Omental fat pad (tissue), 4 donors: ENCODE measurements at places on chromosomes 5 and 9. TPM values are rescaled to one million over a fixed set of nuclear protein-coding genes. Genes with fewer than 3 reads are reported as not detected.

The FCHSD1 gene
- total RNA-seq: 11.2 TPM

The DMRTA1 gene
- total RNA-seq: 4.1 TPM

The SH3GLB2 gene
- 60.5 TPM for total RNA-seq

The LRRC70 gene
- total RNA-seq: 18.4 TPM

The RASEF gene
- 1.1 TPM for total RNA-seq

The NAIP gene
- total RNA-seq: 35.8 TPM

The GPR151 gene
- total RNA-seq: not detected

The TXNDC8 gene
- not detected for total RNA-seq

The ARSI gene
- 0.69 TPM for total RNA-seq

The LCN15 gene
- total RNA-seq: not detected

The ZFP2 gene
- 0.48 TPM for total RNA-seq

GRCh38 chr5:34978681-34979080 lies 49.3 kb downstream of the DNAJC21 start:
- DNase-seq: no peak

DNA sequence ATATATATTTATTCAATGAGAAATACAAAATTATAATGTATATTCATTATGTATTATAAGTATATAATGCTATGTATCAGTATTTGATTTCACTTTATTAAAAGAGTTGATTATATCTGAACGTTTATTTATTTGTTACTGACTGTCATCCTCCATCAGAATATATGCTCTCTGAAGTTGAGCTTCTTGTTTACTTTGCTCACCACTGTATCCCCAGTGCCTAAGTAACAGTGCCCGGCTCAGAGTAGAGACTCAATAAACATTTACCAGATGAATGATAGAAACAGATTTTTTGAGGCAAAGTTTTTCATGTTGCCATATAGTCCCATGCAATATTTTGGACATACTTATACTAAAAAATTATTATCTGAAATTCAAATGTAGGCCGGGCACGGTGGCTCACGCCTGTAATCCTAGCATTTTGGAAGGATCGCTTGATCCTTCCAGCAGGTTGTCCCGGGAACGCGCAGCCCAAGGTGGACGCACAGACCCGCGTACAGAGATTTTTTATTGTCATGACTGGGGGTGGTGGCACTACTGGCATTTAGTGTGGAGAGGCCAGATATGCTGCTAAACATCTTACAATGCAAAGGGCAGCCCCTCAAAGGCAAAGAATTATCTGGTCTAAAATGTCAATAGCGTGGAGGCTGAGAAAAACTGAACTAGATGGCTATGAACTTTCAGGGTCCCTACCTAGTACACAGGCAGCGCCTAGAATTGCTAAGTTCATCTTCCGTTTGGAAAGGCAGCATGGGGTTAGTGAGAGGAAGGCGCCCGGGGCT lies 761 bp upstream of the DNAJC25 start:
- no peak for DNase-seq

GRCh38 chr5:73814233-73814846 lies 188.3 kb downstream of the ARHGEF28 start:
- no peak for DNase-seq

DNA sequence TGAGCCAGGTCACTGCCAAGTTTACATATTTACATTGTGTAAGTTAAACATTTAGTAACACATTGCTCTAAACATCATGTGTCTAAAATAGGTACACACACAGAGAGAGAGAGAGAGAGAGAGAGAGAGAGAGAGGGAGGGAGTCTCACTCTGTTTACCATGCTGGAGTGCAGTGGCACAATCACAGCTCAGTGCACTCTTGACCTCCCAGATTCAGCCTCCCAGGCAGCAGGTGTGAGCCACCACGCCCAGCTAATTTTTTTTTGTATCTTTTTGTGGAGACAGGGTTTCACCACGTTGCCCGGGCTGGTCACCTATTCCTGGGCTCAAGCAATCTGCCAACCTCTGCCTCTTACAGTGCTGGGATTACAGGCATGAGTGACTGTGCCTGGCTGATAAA lies 1045.3 kb downstream of the TLE1 start:
- no peak for DNase-seq

GRCh38 chr5:170252109-170252508 lies 19.3 kb downstream of the C5orf58 start:
- no peak for DNase-seq

DNA sequence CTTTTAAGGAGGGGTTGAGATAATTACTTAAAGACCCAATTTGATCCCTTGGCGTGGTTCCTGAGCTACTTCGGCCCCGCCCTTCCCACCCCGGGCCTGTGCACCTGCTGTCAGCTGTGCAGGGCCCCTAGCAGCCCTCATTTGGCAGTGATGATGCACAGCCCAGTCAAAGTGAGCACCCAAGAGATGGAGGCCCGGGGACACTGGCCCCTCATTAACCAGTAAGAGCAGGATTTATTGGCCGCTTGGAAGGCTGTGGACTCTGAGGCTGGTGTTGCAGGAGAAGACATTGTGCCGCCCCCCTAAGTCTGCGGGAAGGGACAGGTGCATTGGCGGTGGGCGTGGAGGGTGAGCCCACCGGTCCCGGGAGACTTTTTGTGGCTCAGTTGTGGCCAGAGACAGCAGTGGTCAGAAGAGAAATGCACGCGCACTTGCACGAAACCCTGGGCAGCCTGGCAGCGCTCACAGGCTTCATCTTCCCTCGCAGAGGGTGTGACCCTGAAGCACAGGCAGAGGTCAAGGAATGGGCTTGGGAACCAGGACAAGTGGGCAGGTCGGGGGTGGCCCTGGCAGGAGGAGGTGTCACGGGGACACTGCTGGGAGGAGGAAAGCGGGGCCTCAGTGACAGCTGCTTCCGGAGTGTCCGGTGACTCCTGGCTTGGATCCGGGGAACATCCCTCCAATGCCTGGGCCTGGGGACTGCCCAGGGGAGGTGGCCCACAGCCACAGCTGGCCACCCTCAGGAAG lies 74.0 kb upstream of the RXRA start:
- no peak for DNase-seq

DNA sequence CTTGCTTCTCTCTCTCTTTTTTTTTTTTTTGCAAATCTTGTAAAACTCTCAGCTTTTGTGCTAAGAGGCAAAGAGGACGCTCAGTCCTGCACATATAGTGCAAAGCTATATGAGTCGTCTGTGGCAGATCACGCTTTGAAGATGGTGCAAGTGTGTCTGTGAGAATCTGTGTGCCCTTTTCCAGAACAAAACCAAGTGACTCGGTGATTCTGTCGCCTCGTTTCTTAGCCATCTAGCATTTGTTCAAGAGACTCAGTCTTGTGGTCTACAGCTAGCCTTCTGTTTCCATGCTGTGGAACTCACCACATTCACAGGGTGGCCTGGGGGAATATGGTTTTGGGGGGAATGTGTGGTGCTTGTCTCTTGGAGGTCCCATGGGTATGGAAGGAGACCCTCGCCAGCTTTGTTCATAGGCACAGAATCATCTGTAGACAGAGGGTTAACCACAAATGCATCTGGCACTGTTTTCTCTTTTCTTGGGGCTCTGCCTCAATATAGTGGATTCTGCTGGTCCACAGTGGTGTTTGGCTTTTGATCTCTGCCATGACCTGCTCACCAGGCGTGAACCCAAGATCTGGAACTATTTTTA lies 82.1 kb downstream of the C9orf152 start:
- no peak for DNase-seq

GRCh38 chr9:117718701-117719100 lies 14.5 kb downstream of the TLR4 start:
- DNase-seq: no peak

- DNase-seq: no peak
Observed at GRCh38 chr5:6780802-6781391, 67.7 kb downstream of the TENT4A start.

- no peak for DNase-seq
Observed at GRCh38 chr5:107876261-107876660, 205.5 kb upstream of the EFNA5 start.

DNA sequence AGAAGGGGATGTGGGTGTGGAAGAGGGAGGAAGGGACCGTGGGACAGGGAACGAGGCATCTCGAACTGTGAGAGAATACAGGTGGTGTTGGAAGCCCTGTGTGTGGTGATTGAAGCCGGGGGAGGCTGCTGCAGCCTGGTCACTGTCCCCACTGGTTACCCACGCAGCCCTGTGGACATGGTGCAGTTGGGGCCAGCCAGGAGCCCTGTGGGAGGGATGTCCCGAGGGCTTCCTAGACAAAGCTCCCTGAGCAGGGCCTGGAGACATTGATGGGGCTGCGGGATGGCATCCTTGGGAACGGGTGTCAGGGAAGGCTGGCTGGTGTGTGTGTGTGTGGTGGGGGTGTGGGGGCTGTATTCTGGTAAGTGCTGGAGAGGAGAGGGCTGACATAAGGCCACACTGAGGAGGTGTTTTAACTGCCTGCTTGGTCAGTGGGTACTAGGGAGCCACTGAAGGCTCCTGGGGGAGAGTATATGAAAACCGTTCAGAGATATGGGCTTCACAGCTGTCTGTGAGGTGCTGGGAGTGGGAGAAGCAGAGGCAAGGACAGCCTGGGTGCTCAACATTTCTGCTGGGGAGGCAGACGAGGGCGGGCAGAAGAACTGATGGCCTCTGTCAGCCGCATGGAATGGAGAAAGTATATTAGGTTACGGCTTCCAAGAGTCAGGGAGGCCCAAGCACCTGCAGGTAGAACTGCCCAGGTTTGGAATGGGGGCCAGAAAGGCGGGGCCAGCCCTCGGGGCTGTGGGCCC lies 20.0 kb downstream of the WNK2 start:
- no peak for DNase-seq

DNA sequence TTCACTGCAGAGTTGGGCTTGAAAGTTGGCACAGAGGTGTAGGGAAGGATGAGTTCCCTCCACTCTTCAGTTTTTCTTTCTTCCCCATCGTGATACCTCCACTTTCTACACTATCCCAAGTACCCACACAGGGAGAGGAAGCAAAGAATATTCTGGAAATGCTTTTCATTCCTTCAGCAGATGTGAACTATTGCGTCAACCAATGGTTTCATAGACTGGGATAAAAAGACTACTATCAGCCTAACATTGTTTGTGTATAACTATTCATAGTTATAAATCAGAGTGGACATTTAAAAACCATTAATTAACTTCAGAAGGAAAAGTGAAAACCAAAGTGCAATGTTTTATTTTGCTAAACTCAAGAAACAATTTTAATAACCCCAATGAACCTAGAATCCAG lies 63.6 kb upstream of the MAMDC2 start:
- DNase-seq: no peak

- no peak for DNase-seq
Observed at GRCh38 chr5:73280386-73280785, 107.4 kb downstream of the TMEM174 start.

GRCh38 chr9:14018081-14018480 lies 295.9 kb downstream of the NFIB start:
- no peak for DNase-seq

DNA sequence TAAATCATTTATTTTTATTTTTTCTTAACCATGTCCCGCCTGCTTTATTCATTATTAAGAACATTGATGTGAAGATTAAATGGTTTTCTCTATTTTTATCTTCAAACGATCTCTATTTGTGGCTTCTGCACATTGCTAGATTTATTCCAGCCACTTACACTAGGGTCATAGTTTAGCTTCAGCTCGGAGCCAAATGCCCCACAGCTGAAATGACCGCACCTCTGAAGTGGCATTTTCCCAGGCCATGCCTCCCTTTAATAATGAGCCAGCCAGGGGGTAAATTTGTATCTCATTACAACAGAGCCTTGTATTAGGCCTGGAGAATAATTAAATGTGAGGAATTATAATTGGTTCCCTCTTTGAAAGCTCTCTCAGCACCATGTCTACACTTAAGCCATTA lies 89.4 kb downstream of the DOCK8 start:
- no peak for DNase-seq

DNA sequence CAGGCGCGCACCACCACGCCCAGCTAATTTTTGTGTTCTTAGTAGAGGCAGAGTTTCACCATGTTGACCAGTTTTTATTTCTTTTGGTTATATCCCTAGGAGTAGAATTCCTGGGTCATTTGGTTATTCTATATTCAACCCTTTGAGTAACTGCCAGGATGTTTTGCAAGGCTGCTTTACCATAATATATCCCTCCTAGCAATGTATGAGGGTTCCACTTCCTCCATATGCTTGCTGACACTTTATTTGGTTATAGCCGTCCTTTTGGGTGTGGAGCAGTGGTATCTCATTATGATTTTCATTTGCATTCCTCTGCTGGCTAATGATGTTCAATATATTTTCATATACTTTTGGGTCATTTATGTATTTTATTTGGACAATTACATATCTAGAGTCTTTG lies 81.2 kb downstream of the RAB24 start:
- no peak for DNase-seq

DNA sequence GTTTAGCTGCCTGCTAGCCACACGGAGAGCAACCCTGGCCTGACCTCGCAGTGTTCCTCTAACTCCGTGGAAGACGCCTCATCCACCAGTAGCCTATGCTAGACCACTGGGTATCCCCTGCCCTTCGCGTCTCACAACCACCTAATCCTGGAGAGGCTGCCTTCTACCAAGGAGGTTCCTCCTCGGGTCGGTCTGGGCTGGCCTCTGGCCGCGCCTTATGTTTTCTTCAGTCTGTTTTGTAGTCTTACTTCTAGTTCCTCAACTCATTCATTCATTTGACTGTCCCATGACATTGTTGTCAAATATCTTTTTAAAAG lies 1.6 kb upstream of the TPM2 start:
- DNase-seq: no peak

GRCh38 chr9:95640336-95640735 lies 123.6 kb upstream of the PTCH1 start:
- no peak for DNase-seq

- no peak for DNase-seq
Observed at GRCh38 chr5:131264451-131265099, 722 bp downstream of the CDC42SE2 start.

GRCh38 chr5:59158165-59158564 lies 575.3 kb downstream of the RAB3C start:
- DNase-seq: no peak

GRCh38 chr5:121658221-121658620 lies 193.5 kb upstream of the FTMT start:
- no peak for DNase-seq

GRCh38 chr5:154517181-154517580 lies 39.2 kb upstream of the HAND1 start:
- DNase-seq: no peak
